ENCODE measurements at places on chromosomes 5 and 9. TPM values are rescaled to one million over a fixed set of nuclear protein-coding genes. Genes with fewer than 3 reads are reported as not detected.

DNA sequence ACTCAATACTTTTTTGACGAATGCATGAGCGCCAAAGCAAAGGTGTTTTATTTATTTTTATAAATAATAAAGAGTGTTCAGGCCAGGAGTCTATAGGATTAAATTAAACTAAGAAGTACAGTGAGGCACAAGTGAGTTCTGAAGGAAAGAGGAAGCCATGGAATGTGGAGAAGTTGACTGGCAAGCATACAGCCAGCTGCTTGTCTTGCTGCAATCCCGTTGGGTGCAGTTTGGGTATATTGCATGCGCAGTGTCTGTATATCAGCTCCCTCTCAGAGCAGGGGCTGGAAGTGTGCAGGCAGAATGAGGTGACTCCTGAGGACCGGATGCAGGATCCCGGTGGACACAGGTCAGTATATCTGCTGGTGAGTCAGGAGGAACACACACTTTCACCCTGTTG is 315.6 kb downstream of the ZSWIM6 start:
- DNase-seq = no peak

- peak; percentile 72 for DNase-seq
These were observed 84.9 kb downstream of the RGS3 start for GRCh38 chr9:113548221-113549041.

GRCh38 chr5:104178829-104179456 is 616.4 kb upstream of the NUDT12 start:
- DNase-seq = peak; percentile 75

The CCDC192 gene
- not detected for total RNA-seq

The GARIN3 gene
- total RNA-seq = not detected

GRCh38 chr5:67407979-67408378 is 211.4 kb upstream of the CD180 start:
- no peak for DNase-seq

The SLC6A19 gene
- 0.73 TPM for total RNA-seq

- DNase-seq = no peak
These were observed 75.9 kb downstream of the DAP start for GRCh38 chr5:10685115-10685521.

The SLF1 gene
- total RNA-seq = 2.3 TPM

DNA sequence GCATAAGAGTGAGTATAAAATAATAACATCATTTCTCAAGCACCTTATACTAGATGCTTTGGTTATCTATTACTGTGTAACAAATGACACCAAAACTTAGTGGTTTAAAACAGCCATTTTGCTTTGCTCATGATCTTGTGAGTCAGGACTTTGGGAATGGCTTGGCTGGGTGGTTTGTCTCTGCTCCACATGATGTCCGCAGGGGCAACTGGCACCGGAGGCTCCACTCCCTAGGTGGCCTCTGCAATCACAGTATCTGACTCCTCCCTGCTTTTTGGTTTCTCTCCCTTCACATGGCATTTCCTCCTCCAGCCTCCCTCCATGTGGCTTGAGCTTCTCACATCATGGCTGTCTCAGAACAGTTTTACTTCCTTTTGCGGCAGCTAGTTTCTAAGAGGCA is 259.5 kb downstream of the GAS1 start:
- DNase-seq = no peak

- DNase-seq = no peak
These were observed 34.4 kb downstream of the ROPN1L start for GRCh38 chr5:10475931-10476676.

DNA sequence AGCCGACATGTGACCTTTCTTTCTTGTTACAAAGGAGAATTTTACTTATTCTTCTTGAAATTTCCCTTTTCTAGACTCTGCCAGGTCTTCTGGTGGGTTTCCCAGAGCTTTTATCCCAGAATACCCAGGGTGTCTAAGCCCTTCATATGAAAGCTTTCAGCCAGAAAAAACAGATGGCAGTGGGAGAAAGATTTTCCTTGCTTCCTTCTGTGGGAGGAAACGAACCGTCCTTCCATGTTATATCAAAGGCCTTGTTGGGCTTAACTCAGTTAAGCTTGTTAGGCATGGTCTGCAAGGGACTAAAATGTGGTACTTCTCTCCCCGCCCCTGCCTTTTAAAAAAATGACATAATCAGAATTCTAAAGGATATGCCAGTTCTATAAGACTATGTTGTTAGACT is 47.5 kb downstream of the SPATA31D1 start:
- DNase-seq = no peak

DNA sequence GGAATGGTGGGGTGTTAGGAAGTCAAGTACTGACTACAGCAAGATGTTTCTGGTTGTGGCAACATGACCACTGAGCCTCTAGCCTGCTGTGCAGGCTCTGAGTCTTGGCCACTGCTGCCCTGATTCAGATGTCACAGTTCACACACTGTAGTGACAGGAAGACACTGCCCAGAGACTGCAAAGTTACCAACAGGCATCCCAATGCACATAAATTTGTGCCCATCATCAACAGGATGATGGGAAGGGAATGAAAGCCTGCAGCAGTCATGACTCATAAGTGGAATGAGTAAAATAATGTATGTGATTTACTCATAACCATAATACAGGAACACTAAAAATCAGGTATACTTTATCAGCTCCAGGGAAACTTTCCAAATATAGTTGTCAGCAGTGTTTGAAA is 251.6 kb upstream of the HAPLN1 start:
- no peak for DNase-seq

The SPATA6L gene
- 3.7 TPM for total RNA-seq

DNA sequence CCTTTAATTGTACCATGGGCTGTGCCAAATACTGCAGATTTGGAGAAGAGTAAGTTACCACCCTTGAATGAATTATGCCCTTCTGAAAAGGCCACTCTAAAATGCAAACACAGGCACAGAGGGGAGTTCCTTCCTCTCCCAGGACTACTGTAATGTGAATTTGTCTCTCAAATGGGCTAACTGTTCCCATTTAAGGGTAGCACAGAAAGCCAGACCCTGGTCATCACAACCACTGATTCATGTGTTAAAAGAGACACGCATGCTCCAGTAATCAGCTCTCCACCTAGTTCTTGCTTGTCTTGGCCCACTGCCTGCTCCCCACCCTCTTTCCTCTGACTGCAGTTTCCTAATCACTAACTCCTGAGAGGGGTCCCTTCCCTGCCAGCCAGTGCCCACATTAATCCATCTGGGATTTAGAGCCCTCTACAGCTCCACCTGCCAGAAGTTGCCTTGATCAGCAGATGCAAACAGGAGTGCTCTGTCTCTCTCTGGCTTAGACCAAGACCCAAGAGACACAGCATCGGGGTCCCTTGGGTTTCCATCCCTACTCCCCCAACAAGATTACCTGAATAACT is 382.4 kb downstream of the TMEM167A start:
- no peak for DNase-seq

- no peak for DNase-seq
These were observed 214.6 kb downstream of the PDZD2 start for GRCh38 chr5:31853398-31854135.

GRCh38 chr5:96817506-96817905 is 9.8 kb upstream of the ERAP1 start:
- DNase-seq = no peak

GRCh38 chr9:38294220-38294960 is 98.1 kb upstream of the ALDH1B1 start:
- DNase-seq = no peak

DNA sequence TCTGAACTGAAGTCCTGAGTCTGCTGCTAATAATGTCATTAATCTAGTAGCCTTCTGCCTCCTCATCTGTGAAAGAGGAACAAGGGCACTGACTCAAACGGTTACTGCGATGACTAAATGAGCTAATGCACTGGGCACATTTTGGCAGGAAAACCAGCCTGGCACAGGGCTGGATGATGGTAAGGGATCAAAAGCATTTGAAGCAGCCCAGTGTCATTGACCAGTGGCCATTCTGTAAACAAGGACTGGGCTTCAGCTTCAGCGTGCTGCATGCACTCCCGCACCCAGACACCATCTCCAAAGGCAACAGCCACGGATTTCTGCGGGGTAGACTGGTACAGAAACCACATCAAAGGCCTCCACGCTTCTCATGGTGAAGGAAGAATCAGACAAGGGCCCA is 8.0 kb downstream of the GCNT4 start:
- DNase-seq = peak; percentile 87

DNA sequence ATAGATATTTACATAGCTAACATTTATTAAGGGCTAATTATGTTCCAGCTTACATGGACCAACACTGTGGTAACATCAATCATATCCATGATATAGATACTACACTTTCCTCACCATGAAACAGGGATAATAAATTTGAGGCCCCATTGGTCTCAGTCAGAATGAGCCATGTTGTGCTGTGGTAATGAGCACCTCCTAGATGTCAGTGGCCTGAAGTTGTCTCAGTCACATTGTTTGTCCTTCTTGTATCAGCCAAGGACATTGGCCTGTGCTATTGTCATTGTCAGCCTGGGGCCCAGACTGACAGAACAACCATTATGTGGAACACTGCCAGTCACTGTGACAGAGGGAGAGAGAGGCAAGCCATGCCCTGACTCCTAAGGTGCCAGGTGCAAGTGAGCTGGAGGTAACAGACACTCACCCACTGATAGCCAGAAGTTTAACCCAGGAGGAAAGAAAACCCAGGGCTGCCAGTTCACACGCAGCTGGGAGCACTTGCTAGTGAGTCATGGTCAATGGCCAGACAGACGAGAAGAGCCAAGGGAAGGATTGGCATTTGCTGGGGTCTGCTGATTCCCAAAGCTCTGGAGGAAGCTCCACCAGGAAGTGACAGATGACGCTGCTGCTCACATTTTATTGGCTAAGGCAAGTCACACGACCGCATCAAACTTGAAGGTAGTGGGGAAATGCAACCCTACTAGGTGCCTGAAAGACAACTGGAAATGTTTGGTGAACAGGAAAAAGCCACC is 224.2 kb downstream of the MELK start:
- DNase-seq = no peak

- no peak for DNase-seq
These were observed 501.7 kb downstream of the ARHGEF28 start for GRCh38 chr5:74127381-74128320.

DNA sequence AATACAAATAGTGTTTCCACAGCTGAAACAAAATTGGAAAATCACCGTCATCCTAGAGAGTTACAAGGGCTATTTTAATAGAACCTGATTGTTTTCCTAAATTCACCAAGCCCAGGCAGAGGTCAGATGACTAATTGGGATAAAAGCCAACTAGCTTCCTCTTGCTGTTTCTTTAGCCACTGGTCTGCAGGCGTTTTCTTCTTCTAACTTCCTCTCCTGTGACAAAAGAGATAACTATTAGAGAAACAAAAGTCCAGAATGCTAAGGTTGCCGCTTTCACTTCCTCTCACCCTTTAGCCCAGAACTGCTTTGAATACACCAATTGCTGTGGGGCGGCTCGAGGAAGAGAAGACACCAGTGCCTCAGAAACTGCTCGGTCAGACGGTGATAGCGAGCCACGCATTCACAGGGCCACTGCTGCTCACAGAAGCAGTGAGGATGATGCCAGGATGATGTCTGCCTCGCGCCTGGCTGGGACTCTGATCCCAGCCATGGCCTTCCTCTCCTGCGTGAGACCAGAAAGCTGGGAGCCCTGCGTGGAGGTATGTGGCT is at the start of gene TLR4:
Gene TLR4, plus strand, starts transcription at position 380 of the 552 bp plus-strand sequence. Its CDS starts 70 bp downstream, at position 450.
- peak; percentile 67 for DNase-seq

The TMEM141 gene
- 55.1 TPM for total RNA-seq

GRCh38 chr5:151107738-151108520 is 27.1 kb upstream of the TNIP1 start:
- peak; percentile 85 for DNase-seq

DNA sequence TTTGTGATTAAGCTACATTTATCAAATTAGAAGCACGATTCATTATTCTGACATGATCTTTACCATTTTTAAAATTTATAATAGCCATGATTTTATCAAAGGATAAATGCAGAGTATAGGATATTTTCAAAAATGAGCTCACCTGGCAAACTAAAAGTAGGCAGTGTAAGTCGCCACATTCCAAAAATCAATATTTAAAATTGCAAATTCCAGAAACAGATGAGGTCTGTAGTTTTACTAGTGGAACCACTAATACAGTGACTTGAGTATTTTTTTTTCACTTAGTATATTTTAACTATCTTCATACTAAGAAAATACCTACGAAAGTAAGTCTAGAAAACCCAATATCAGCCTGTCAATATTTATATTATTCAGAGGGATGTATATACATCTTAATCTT is 164.2 kb downstream of the PDE4D start:
- DNase-seq = no peak

GRCh38 chr9:3205421-3206095 is 320.2 kb downstream of the RFX3 start:
- DNase-seq = no peak

The IFNB1 gene
- not detected for total RNA-seq

The SLC9A3 gene
- total RNA-seq = 0.81 TPM

The PDZD2 gene
- total RNA-seq = 0.63 TPM

- DNase-seq = no peak
These were observed 720.2 kb upstream of the TYRP1 start for GRCh38 chr9:11973011-11973410.

DNA sequence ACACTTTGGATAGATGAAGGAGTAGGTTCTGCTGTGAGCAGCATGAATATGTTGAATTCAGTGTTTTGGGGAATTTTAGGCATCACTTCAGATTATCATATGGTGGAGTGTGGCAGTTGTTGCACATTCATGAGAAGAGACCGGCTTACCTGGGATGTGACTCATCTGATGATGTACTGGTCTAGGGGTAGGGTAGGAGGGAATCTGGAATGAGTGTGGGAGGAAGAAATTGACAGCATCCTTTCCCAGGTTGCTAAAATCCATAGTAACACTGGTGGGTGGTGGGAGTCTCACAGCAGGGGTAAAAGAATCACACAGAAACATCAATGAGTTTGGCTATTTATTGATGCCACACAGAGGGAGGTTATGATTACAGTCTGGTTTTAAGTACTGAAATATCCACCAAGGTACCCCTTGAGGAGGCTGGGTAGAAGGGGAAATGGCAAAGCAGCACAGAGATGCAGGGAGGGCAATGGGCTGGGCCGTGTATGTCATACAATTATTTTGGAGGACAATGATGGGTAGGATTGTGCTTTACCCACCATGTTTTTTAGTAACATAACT is 82.5 kb downstream of the TARS1 start:
- no peak for DNase-seq

GRCh38 chr9:33157960-33158842 is 8.9 kb downstream of the B4GALT1 start:
- peak; percentile 14 for DNase-seq

DNA sequence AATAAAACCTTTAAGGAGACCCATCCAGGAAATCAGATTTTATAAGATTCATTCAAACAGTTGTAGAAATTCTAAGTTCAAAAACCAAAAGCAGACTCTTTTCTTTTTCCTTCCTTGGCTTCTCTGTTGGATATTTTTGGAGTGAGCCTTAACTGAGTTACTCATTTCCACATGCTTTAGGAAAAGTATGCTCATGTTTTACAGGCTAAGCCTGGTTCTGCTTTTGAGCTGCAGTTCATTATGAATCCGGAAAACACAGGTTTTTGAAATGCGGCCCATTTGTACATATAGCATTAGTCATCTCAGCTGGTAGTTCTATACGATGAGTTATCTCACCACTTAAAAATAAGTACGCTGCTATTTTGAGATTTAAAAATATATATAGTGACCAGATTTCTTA is 156.6 kb upstream of the DMRT1 start:
- no peak for DNase-seq

The GDA gene
- 43.2 TPM for total RNA-seq

The KIF24 gene
- total RNA-seq = 0.33 TPM

The COMMD10 gene
- 10.9 TPM for total RNA-seq
